ENCODE measurements at places on chromosomes 16 and 17.

DNA sequence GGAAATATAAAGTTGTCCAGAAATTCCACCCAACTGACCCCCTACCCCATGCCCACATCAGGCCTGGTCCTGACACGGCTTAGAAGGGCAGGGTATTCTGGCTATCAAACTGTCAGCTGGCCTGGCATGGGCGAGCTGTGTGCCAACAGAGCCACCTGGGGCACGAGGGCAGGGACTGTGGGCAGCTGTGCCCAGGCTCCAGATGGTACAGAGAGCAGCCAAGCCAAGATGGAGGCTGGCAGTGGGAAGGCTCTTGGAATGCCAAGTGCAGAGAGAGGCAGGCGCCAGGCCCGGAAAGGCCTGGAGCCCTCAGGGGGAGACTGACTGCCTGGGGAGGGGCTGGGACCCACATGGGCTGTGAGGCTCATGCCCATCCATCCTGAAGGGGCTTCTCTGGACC, 24.3 kb upstream of the PHF12 start:
- DNase-seq = no peak

DNA sequence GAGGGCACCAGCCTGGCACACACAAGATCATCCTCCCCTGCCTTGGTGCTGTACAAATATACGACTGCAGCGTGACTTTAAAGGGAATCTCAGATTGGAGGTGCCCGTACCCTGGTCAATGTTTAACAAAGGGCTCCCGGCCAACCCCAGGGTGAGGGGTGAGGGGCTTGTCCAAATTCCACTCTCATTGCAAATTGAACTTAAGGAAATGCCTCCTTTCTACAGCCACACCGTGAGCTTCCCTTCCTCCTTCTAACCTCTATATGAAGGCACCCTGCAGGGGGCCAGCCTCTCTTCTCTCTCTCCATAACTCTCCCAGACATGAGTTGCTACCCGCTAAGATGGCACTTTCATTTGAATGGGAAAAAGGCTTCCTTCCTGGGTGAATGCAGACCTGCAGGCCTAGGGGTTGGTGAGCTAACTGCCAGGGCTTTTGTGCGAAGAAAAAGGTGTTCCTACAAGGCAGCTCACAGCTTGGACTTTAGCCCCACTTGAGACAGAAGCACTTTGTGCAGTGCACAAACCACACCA, 76.6 kb downstream of the IRF8 start:
- no peak for DNase-seq

DNA sequence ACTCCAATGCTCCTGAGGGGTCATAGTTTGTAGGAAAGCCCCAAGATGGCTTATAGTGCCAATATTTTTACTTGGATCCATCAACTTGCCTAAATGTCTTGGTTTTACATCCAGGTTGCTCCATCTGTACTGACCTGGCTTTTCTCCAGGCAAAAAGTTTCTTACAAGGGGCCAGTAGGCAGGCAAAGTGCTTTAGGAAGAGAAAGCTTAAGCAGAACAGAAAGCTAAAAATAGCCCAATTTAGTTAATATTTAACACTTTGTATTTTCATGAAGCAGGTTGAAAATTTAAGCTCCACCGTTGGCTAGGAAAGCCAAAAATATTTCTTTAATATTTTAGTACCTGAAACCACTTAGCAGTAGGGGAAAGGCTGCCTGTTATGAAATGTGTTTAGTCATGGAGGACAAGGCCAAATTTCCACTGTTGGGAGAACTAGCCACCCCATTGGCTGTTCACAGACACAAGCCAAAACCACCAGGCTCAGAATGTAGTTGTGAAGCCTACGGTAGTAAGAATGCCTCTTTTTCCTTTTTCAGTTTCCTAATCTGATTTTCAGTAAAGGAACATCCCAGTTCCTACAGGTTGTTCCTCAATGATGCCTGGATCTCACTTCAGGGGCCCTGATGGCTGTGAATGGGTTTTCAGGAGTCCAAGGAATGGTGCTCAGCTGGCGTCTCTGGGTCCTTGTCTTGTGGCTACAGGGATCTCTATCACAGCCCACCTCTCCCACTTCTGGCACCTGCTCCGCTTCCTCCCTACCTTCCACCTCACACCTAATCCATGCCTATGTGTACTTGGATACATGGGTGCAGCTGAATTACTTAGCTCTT, 324.8 kb downstream of the PMP22 start:
- DNase-seq = no peak

GRCh38 chr17:68957944-68958343, 2.8 kb upstream of the ABCA8 start:
- DNase-seq = no peak

DNA sequence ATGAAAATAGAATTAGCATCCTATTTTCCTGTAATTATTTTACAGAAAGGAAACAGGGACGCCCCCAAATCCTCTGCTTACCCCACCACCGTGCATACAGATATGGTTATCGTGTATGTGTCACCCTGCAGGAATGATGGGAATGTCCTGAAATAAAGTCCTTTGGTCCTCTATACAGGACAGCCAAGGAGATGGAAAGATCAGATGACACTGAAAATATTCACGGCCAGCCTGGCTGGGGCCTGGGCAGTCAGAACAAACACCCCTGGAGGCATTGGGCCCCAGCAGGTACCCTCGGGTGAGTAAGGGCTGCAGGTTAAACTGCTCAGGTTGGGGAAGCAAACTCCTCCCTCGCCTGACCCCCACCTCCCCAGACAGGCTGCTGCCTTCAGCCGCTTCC, 368.0 kb downstream of the FOXL1 start:
- no peak for DNase-seq

DNA sequence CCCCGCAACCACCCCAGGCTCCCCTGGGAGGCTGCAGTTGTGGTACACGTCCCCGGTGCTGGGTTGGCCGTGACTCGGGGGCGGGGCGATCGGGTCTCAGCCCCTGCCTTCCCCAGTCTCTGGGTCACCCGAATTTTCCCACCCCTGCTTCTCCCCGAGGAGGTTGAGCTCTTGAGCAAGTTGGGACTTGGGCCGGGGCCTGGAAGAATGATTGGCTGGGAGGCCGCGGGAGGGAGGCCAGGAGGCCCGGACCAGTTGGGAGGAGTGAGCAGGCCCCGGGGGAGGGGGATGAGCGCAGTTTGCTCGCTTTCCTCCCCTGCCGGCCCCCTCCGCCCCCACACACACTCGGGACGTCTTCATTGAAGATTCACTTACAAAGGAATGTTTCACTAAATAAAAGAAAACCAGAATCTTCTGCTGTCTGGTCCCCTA, 4.5 kb upstream of the HEXIM1 start:
- DNase-seq = no peak

DNA sequence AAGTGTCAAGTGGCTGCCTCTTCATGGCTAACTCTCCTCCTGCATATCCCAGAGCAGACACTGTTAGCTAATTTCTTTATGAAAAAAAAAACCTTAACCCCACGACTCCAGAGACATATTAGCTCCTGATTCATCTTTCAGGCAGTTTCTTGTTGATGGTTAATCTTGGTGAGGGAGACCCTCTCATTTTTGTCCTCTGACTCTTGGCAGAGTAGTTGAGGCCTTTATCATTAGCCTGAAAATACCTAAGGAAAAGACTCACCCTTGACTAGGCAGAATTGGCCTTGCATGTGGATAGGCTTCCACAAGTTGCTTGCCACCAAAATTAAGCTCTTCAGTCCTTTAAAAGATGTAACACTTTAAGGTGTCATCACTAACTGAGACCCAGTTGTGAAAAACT, 4.0 kb downstream of the CRYBA1 start:
- no peak for DNase-seq

GRCh38 chr17:52048137-52048898, 110.2 kb downstream of the CA10 start:
- DNase-seq = no peak

GRCh38 chr16:58010886-58011285, 9.7 kb downstream of the USB1 start:
- DNase-seq = no peak

DNA sequence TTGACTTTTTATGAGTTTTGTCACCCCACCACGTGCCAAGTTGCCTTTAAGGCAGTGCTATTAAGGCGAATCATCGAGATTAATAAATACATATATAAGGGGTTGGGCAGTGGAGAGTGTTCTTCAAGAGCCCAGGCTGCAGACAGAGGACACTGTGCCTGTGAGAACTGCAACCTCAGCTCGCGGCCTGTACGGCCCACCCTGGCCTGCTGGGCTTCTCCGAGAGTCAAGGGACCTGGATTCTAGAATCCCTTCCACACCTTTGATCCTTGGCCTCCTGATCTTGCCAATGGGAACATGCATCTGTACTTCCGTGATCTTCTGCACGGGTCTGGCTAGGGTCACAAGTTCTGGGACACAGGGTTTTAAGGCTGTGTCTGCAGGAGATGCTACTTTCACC, 54.5 kb downstream of the IRX5 start:
- no peak for DNase-seq

- no peak for DNase-seq
Observed at GRCh38 chr17:73910821-73911515, 266.7 kb upstream of the SDK2 start.

DNA sequence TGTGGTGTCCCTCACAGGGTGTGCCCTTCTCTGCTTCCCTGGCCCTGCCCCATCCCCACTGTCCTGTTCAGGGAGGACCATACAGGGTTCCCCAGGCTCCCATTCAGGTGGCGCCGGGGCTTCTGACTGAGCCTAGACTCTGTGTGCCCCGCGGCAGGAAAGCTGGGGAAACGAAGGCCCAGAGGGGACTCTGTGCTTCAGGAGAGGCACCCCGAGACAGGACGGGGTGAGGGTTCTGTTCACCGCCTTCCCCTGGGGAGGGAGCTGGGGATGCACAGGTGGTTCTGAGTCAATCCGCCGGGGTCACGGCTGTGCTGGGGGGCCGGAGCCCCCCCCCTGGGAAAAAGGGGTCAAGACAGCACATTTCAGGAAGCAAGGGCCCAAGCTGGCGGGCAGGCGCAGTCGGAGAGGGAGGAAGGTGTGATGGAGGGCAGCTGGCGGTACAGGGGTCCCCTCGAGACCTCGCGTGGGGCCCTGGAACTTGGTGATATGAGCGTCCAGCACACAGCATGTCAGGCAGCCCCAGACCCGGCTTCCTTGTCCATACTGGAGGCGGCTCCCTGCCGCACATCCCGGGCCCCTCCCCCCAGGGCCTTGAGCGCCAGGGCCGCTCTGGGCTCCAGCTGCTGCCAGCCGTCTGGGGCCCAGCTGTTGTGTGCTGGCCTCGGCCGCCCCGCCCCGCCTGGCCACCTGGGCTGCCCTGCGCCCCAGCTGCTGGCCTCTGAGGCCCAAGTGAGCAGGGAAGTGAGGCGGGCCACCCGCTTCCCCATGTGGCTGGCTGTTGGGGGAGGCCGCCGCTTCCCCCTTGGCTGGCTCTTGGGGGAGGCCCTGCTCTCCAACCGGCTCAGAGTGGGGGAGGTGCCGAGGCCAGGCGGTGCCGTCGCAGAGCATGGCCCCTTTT, 5.6 kb upstream of the NOTUM start:
- no peak for DNase-seq

GRCh38 chr17:6643451-6644125, 2.7 kb downstream of the TXNDC17 start:
- DNase-seq = no peak

GRCh38 chr17:44220213-44221083, 973 bp upstream of the UBTF start:
- no peak for DNase-seq

GRCh38 chr17:34654276-34654880, 75.0 kb downstream of the TMEM132E start:
- DNase-seq = no peak

GRCh38 chr17:42917236-42917603, 16.6 kb downstream of the G6PC1 start:
- DNase-seq = no peak

DNA sequence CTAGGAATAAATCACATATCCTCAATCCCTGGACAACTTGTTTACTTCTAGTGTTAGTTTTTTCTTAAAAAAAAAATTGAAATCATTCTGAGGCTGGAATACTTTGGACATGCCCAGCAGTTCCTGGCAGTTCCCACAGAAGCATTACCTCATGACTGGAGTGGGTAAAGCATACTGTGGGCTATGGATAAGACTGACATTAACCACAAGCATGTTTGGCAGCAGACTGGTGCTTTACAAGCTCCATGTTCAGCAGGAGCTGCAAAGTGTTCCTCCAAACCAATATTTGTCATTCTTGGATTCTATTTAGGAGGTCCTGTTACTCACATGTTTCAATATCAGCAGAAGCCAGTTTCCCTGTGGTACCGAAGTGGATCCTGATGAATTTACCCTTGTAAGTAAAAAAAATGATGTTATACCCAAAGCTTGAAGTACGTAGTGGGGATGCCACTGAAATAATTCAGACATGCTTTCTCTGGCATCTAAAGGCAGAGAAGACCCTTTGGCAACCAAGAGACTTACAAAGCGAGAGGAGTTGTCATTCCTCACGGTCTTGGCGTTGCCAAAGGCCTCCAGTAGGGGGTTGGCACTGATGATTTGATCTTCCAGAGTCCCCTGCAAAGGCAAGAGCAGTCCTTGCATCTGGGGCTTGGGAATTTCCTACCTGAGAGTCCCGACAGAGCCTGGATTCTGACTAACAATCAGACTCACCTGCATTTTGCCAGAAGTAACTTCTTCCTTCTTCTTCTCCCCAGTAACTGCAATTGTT, 4.9 kb downstream of the MYH1 start:
- no peak for DNase-seq

All from NCI-H460 (cell line).